Ascending aorta (tissue), 2 donors: ENCODE measurements at places on chromosomes 12 and 14. TPM values are rescaled to one million over a fixed set of nuclear protein-coding genes. Genes with fewer than 3 reads are reported as not detected.

GRCh38 chr14:65251213-65251612, 148.9 kb upstream of the MAX start:
- no peak overlapping the region for H3K27ac ChIP-seq
- H3K4me3 ChIP-seq = no peak overlapping the region
- no peaks in the 10 kb centered on the region for H3K4me1 ChIP-seq
- peak; percentile 67 for DNase-seq
- no peaks in the 10 kb centered on the region for H3K36me3 ChIP-seq

DNA sequence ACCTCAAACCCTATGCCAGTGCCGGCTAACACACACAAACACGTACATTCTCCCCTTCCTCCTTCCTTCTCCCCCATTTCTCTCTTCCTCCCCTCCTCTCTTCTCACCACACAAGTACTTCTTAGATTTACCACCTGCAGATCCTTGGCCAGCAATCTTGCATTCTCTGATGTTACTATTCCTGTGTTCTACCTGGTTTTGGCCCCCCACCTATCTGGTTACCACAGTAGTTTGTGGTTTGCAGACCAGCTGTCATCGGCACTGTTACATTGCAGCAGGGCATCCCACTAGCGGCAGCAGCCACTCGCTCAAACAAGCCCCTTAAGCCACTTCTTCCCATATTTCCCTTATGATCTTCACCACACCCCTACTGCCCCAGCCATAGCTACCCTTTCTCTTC, 3.9 kb downstream of the ABHD4 start:
- no peak overlapping the region for H3K27ac ChIP-seq
- no peaks in the 10 kb centered on the region for H3K27me3 ChIP-seq
- H3K4me1 ChIP-seq = peaks cover 6% of the 10 kb centered on the region
- DNase-seq = no peak

DNA sequence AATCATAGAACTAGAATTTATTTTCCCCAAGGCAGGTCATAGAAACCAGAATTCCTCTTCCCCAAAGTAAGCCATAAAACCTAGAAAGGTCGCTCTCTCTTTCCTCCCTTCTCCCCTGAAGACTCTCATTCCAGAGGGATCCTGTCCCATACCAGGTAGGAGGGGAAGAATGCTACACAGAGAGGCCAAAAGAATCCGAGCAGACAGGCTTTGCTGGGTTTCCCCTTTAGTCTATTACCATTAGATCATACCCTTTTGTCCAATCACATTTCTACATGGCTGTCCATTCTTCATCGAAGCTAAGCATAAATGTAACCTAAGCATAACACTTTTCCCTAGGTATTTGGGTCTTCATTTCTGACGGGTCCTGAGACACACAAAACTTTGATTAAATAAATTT, 204.5 kb downstream of the SPTSSA start:
- DNase-seq = no peak
- H3K4me3 ChIP-seq = no peak overlapping the region
- no peak overlapping the region for H3K27ac ChIP-seq
- no peaks in the 10 kb centered on the region for H3K36me3 ChIP-seq

- no peaks in the 10 kb centered on the region for H3K4me1 ChIP-seq
- H3K4me3 ChIP-seq = no peak overlapping the region
- H3K27me3 ChIP-seq = no peaks in the 10 kb centered on the region
- no peaks in the 10 kb centered on the region for H3K36me3 ChIP-seq
Measured at GRCh38 chr12:52293926-52294325, 2.6 kb upstream of the KRT81 start.

DNA sequence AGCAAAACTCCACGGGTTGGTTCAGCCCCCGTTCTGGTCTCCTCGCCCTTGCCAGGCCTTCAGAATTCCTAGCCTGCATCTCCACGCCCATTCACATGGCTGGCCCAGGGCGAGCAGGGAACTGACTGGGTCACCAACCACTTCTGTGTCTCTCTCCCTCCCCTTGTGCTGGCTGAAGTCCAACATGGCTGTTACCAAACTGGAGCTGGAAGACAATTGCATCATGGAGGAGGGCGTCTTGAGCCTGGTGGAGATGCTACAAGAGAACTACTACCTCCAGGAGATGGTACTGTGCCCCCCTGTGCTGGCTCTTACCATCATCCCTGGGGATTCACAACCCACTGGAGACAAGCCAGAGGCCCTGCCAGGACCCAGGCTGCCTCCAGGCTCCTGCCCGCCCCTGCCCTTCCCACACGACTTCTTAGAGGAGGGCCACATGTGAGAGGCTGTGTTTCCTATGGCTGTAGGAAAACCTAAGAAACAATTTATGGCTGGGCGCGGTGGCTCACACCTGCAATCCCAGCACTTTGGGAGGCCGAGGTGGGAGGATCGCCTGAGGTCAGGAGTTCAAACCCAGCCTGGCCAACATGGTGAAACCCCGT, 9.9 kb downstream of the LRRC74A start:
- H3K4me3 ChIP-seq = no peak overlapping the region
- H3K4me1 ChIP-seq = no peaks in the 10 kb centered on the region
- no peaks in the 10 kb centered on the region for H3K36me3 ChIP-seq
- DNase-seq = peak; percentile 16
- H3K27ac ChIP-seq = no peak overlapping the region

DNA sequence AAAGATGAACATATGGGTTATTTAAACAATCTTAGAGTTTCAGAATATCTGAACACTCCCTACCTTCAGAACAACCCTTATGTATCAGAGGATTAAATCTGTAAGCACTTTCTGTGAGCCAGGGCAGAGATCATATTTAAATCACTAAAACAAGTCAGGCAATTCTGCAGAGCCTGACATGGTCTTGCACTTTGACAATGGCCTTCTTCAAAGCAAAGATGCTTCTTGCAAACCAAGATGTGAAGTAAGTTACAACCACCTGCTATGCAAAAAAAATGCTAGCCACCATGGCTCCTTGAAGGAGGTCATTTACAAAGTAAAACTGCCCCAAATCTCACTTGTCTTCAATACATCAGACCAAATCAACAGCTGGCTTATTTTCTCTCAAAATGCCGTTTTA, 3.2 kb downstream of the PPP1CC start:
- no peak for DNase-seq
- H3K27ac ChIP-seq = no peak overlapping the region
- H3K4me1 ChIP-seq = no peaks in the 10 kb centered on the region
- H3K27me3 ChIP-seq = no peaks in the 10 kb centered on the region
- H3K36me3 ChIP-seq = peaks cover 7% of the 10 kb centered on the region

- H3K4me3 ChIP-seq = no peak overlapping the region
- no peaks in the 10 kb centered on the region for H3K36me3 ChIP-seq
- peaks cover 3% of the 10 kb centered on the region for H3K4me1 ChIP-seq
- no peaks in the 10 kb centered on the region for H3K27me3 ChIP-seq
Measured at GRCh38 chr12:62251609-62251958, 8.6 kb upstream of the USP15 start.

DNA sequence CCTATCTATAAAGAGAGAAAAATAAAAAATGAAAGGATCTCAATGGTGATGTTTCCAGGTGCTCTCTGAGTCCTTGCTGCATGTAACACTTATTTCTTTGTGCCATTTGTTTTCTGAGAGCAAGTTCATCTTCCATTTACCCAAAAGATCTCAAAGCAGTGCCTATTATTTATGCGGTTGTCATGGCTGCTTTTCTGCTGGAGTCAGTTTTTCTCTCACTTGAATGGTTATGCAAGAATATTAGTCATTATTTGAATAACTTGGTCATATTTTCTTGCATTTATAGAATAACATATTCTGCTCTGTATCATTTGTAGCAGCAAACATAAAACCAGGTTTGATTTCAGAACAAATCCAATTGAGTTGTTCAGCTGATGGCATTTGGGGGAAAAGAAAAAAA, 141.8 kb upstream of the G2E3 start:
- H3K36me3 ChIP-seq = no peaks in the 10 kb centered on the region
- no peak overlapping the region for H3K27ac ChIP-seq
- H3K27me3 ChIP-seq = no peaks in the 10 kb centered on the region

DNA sequence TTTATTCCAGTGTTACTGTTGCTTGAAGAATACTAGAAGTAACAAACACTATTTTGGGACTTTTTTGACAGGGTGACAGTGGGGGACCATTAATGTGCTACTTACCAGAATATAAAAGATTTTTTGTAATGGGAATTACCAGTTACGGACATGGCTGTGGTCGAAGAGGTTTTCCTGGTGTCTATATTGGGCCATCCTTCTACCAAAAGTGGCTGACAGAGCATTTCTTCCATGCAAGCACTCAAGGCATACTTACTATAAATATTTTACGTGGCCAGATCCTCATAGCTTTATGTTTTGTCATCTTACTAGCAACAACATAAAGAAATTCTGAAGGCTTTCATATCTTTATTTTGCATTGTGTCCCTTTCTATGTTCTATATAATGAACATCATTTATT, 44.5 kb downstream of the TMPRSS12 start:
- no peak for DNase-seq
- H3K4me1 ChIP-seq = no peaks in the 10 kb centered on the region
- no peaks in the 10 kb centered on the region for H3K27me3 ChIP-seq
- no peak overlapping the region for H3K4me3 ChIP-seq
- H3K36me3 ChIP-seq = no peaks in the 10 kb centered on the region

GRCh38 chr12:71456316-71456715, 16.7 kb downstream of the LGR5 start:
- no peak overlapping the region for H3K27ac ChIP-seq
- H3K27me3 ChIP-seq = no peaks in the 10 kb centered on the region
- no peaks in the 10 kb centered on the region for H3K36me3 ChIP-seq
- H3K4me1 ChIP-seq = no peaks in the 10 kb centered on the region
- no peak overlapping the region for H3K4me3 ChIP-seq

- DNase-seq = peak; percentile 80
- no peak overlapping the region for H3K4me3 ChIP-seq
- peak overlapping the region; percentile 46 for H3K27ac ChIP-seq
- H3K36me3 ChIP-seq = peaks cover 98% of the 10 kb centered on the region
- no peaks in the 10 kb centered on the region for H3K27me3 ChIP-seq
- H3K4me1 ChIP-seq = peaks cover 5% of the 10 kb centered on the region
Measured at GRCh38 chr14:68888025-68888850, 90.9 kb downstream of the ACTN1 start.

- no peak overlapping the region for H3K27ac ChIP-seq
- no peaks in the 10 kb centered on the region for H3K27me3 ChIP-seq
- no peak for DNase-seq
- H3K4me3 ChIP-seq = no peak overlapping the region
- H3K36me3 ChIP-seq = peaks cover 62% of the 10 kb centered on the region
Measured at GRCh38 chr12:95286713-95287112, 69.1 kb downstream of the VEZT start.

DNA sequence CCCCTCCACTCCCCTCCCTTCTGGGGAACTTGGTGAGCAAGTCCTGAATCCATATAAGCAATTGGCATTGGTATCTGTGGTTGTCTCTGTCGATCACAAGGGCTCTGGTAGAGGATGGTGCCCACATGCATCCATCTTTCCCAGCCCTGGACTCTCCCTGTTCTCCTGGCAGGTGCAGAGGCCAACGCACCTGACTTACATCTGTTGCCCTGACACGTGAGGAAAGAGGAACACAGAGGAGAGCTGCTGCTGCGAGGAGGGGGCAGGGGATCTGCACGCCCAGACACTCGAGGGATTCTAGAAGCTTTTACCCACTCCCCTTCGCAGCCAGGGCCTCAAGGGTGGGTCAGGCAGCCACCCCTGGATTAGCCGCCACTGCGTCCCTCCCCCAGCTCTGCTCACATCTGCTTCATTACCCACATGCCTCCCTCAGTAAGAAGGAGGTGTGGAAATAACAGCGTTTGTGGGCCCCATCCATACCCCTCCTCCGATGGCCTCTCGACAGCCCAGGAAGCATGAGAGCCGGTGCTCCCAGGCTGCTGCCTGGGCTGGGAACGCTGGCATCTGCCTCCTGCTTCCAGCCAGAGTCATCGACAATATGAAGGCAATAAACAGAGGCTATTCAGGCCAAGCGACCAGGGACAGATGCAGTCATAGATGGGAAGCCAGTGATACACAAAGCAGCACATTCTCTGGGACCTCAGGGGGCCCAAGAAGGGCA, 56.5 kb downstream of the KDM2B start:
- no peak overlapping the region for H3K27ac ChIP-seq
- no peak overlapping the region for H3K4me3 ChIP-seq
- no peaks in the 10 kb centered on the region for H3K4me1 ChIP-seq
- H3K27me3 ChIP-seq = no peaks in the 10 kb centered on the region

DNA sequence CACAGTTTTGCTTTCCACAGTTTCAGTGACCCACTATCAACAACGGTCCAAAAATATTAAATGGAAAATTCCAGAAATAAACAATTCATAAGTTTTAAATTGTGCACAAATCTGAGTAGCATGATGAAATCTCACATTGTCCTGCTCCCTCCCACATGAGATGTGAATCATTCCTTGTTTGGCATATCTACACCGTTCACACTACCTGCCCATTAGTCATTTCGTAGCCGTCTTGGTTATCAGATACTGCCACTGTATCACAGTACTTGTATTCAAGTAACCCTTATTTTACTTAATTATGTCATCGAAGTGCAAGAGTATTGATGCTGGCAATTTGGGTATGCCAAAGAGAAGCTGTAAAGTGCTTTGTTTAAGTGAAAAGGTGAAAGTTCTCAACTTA, 145.3 kb downstream of the SLC5A8 start:
- H3K4me1 ChIP-seq = no peaks in the 10 kb centered on the region
- no peak overlapping the region for H3K27ac ChIP-seq
- DNase-seq = no peak
- no peaks in the 10 kb centered on the region for H3K36me3 ChIP-seq

- H3K36me3 ChIP-seq = no peaks in the 10 kb centered on the region
- no peak overlapping the region for H3K27ac ChIP-seq
- H3K27me3 ChIP-seq = no peaks in the 10 kb centered on the region
- no peak overlapping the region for H3K4me3 ChIP-seq
- H3K4me1 ChIP-seq = no peaks in the 10 kb centered on the region
- DNase-seq = no peak
Measured at GRCh38 chr14:76653875-76654572, 107.2 kb upstream of the VASH1 start.

DNA sequence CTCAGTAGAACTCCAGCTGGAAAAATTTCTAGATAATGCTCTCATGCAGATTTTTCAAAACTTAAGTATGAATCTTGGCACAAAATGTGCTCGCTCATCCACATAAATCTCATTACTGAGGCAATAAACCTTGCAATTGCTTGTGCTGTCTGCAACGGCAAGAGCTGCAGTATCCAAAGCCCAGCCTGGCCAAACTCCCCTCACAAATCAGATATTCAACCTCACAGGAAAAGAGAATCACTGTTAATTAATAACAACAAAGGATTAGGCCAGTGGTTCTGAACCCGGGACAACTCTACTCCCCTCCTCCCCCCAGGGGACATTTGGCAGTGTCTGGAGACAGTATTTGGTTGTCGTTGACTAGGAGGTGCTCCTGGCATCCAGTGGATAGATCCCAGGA, 19.2 kb upstream of the CORO1C start:
- H3K4me3 ChIP-seq = no peak overlapping the region
- no peaks in the 10 kb centered on the region for H3K27me3 ChIP-seq
- H3K27ac ChIP-seq = no peak overlapping the region
- H3K4me1 ChIP-seq = no peaks in the 10 kb centered on the region

DNA sequence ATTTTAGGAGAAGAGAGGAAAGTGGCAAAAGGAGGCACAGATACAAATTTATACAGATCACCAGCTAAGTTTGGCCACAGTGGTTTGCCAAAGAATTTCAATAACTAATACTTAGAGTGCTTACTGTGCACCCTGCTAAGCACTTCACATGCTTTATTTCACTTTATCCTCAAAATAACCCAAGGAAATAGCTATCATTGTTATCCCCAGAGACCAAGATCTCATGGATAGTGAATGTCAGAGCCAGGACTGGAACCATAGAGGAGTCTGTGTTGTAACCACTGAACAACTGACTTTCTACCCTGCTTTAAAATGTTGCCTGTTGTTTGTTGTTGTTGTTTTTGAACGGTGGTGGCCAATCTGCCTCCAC, 1.3 kb upstream of the TCP11L2 start:
- no peaks in the 10 kb centered on the region for H3K27me3 ChIP-seq
- peak overlapping the region; percentile 88 for H3K27ac ChIP-seq
- H3K4me3 ChIP-seq = peak overlapping the region; percentile 90

The SCNN1A gene
- 14.3 TPM for total RNA-seq

The SLC10A1 gene
- total RNA-seq = not detected

The SLC38A4 gene
- not detected for total RNA-seq

The DIO3 gene
- total RNA-seq = not detected

The MSRB3 gene
- total RNA-seq = 79.4 TPM
